ENCODE measurements at places on chromosomes 4 and X.

DNA sequence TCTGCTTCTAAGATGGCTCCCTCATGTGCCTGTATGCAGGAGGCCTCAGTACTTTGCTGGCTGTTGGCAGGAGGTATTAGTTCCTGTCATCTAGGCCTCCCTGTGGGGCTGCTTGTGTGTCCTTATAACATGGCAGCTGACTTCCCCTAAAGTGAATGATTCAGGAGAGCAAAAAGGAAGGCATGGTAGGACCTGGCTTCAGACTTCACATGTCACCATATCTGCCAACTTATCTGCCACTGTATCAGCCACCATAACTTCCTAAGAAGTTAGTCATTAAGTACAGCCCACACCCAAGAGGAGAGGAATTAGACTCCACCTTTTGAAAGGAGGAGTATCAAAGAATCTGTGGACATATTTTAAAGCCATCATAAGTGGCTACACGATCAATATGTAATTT lies 122.5 kb downstream of the UCHL1 start:
- DNase-seq = no peak

- DNase-seq = peak; percentile 14
These were observed 17.2 kb upstream of the RNF212 start for GRCh38 chr4:1130316-1131186.

DNA sequence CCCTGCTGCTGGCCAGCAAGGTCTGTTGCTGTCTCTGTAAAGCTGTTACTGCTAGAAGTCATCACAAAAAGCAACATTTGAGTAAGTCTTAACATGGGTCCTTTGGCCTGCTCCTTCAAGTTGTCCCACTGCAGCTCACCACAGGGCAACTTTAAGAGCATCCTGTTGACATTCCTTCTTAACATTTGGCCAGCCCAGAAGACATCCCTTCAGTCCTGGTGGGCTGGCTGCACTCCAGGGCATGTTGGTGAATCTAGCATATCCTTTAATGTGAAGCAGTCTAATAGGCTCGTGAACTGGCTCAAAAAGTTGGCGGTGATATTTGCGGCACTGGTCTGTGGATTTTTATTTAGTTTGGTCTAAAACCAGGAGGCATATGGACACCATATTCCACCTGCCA lies 92.2 kb upstream of the MAML3 start:
- DNase-seq = no peak

- no peak for DNase-seq
These were observed 16.8 kb downstream of the BANK1 start for GRCh38 chr4:101807351-101807750.

DNA sequence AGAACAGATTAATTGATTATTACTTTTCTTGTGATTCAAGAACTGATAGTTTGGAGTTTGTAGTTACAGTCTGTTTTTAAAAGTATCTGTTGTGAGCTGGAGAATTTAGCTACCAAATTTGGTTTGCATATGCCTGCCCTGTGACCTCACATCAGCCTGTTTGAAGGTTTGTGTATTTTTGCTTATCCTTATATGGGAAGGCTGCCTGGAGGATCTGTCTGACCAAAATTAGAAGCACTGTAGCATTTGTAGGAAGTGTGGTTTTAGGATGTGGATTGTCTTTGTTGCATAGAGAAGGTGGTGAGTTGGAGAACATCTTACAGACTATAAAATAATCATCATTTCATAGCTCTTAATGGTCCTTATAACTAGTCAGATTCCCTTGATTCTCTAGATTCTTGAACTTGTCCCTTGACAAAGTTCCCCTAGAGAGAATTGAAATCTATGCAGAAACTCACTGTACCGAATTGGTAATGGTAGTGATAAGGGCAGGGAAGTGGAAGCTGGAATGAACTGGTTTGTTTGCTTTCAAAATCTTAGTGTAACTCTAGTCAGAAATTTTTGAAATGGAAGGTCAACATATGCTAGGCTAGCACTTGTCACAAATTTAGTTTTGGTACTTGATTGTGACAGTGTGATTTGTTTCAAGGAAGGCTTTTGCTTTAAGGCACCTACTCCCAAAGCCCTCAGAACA lies 57.3 kb downstream of the SH3BGRL start:
- DNase-seq = no peak

GRCh38 chrX:43644124-43644701 lies 11.9 kb upstream of the MAOA start:
- peak; percentile 69 for DNase-seq

GRCh38 chr4:11548597-11549082 lies 119.9 kb upstream of the HS3ST1 start:
- peak; percentile 75 for DNase-seq

DNA sequence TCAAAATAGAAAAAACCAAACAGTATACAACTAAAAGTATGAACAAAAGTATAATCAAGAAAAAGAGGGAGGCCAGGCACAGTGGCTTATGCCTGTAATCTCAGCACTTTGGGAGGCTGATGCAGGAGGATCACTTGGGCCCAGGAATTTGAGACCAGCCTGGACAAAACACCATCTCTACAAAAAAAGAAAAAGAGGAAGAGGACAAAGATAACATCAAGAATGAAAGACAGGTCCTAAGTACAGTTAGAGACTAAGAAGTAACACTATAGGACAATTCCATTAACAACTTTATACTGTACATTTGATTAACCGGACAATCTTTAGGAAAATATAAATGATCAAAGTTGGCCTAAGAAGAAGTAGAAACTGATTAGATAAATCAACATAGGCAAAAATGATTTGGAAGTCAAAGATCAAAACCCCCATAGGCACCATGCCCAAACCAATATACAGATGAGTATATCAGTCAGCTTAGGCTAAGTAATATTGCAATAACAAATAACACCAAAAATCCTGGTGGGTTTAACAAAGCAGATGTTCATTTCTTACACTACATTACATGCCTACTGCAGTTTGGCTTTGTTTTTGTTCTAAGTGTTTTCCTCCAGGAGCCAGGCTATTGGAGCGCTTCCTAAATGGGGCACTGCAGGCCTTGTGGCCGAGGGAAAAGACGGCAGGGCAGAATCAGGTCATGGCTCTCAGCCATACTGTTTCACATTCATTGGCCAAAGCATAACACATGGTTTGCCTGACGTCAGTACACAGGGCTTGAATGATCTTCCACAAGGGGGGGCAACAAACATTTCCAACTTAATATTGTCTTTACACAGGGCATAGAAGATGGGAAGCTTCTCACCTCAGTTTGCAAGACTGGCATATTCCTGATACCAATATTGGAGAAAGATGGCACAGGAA lies 42.2 kb upstream of the HGFAC start:
- DNase-seq = no peak

DNA sequence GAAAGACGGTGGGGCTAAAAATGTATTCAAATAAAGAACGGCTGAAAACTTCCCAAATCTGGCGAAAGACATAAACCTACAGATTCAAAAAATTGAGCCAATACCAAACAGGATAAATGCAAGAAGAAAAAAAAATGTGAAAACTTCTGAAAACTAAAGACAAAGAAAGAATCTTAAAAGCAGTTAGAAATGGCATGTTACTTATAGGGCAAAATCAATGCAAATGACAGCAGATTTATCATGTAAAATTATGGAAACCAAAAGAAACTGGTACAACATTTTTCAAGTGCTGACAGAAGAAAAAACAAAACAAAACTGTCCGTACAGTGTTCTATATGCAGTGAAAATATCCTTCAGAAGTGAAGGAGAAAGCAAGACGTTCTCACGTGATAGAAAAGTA lies 239.0 kb downstream of the PDGFC start:
- DNase-seq = peak; percentile 20

DNA sequence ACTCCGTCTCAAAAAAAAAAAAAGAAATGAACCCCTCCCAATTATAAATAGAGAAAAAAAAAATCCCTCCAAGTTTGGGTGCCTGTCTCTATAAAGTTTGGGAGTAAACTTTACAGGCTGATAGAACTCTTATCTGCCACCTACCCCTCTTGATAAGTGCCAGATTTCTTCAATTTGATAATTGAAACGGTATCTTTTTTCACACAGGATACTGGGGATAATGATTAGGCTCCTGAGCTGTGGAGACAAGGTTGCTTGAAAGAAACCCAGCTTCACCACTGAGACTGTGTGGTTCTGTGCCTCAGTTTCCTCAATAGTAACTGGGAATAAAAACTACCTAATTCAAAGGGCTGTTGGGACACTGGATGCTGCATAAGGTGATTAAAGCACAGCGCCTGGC lies 606 bp downstream of the EFHC2 start:
- DNase-seq = no peak

DNA sequence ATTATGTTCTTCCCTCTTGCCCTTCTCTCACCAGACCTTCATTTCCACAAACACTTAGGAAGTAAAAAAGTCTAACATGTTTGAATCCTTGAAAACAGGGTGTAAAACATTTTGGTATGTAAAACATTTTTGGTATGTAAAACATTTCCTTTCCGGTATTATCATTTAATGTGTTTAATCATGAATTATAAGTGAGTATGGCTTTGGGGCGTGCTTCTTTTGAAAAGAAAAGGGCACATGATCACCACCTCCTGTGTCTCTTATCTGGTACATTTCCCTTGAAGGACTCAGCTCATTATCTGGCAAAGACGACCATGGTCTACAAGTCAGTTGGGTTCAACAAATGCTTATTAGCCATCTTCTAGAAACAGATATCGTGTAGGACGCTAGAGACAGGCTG lies 283.6 kb downstream of the FRMPD4 start:
- no peak for DNase-seq

DNA sequence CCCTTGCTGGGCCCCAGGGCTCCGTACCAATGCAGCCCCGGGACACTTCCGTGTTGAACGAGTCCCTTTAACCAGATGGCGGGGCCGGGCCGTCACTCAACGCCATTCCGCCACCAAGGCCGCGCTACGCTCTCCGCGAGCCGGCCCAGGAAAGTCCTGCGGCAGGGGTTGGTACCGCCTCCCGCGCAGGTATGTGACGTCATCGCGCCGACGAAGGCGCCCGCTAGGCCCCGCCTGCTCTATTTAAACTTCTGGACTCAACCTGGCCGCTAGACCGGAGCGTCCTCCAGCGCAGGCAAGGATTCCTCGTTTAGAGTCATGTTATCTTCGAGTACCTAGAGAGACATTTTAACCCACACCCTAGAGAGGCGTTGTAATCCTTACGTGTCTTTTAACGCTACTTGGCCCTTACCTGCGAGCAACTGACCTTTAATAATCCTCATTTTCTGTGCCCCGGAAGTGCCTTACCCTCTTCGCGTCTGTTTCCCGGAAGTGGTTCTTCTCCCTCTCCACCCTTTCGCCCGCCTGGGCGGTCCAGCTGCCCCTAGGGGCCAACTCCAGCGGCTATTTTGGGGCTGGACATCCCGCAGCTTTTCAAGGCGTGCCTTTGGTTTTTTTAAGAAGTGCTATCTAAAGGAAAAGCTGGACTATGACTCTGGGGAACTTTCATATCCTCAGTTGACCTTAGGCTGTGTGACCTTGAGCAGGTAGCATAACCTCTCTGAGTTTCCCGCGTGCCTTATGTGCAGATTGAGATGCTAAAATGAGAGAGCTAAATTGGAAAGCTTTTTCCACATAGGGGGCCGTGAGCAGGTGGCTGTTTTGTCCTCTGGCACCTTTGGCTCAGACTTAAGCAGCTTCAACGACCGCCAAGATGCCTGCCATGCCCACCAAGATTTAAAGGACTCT lies at the start of gene PNPLA4:
TSS of gene PNPLA4 (minus strand) at position 155 of the 909 bp plus-strand sequence. CDS start 1,294 bp downstream, outside the sequence.
- peak; percentile 76 for DNase-seq

DNA sequence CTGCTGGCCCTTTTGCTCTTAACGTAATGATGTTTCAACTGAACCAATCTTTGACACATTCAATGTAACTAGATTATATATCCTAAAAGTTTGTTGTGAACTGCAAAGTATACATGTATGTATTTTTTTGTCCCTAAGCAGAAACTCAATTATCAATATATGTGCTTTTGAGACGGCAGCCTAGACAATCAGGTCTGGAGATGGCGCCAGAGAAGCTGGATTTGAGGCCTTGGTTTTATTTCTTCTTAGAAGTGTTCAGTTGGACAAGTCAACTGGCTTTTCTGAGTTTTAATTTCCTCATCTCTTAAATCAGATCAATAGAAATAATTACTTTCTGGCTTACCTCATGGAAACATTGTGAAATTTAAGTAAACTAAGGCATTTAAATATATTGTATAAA lies 62.5 kb downstream of the DCAF8L1 start:
- no peak for DNase-seq

DNA sequence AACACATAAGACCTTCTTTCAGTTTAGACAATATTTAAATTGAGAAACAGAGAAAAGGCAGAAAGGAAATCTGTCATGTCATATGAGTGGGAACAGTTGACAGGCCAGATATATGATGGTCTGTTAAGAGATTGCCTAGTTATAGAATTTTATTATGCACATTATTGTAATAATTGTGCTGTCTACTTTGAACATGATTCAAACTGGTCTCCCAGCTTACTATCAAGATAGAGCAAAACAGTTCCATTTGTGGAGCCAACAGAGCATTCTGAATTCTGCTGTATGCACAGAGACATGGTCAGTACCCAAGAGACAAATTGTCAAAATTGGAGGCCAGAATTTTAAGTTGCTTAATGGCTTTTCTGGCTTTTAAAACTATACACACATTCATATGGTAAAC lies 139.4 kb downstream of the FBXO8 start:
- DNase-seq = no peak

DNA sequence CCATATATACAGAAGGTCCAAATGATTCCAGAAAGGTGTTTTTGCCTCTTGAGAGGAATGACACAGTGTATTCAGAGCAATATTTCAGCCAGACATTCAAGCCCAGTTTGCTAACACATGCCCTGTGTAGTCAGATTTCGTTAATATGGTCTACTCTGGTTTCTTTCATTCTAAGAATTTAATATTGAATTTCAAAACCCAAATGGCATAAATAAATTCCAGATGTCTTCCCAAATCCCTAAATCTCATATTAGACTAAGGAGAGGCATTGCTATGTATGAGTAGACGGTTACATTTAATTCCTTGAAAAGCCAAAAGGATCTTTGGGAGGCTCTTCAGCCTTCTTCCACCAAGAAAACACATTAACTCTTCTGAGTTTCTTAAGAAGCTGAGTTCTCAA lies 66.3 kb upstream of the C1QTNF7 start:
- no peak for DNase-seq

- DNase-seq = no peak
These were observed 49.3 kb upstream of the SLC7A11 start for GRCh38 chr4:138291431-138291830.

Measured in foreskin keratinocyte (primary cell).